ENCODE measurements at places on chromosomes 13 and 19. TPM values are rescaled to one million over a fixed set of nuclear protein-coding genes. Genes with fewer than 3 reads are reported as not detected.

HSPB6 gene
- 713 TPM for total RNA-seq

CGB2 gene
- not detected for total RNA-seq

NCCRP1 gene
- not detected for total RNA-seq

ZNF135 gene
- 4.3 TPM for total RNA-seq

ANKRD24 gene
- total RNA-seq, result 0.99 TPM

LILRB2 gene
- total RNA-seq, result not detected

HPN gene
- not detected for total RNA-seq

MCF2L gene
- 8.0 TPM for total RNA-seq

RABAC1 gene
- total RNA-seq, result 201 TPM

ETFB gene
- 104 TPM for total RNA-seq

LIM2 gene
- not detected for total RNA-seq

TEX29 gene
- not detected for total RNA-seq

ZNF653 gene
- total RNA-seq, result 5.9 TPM

TMTC4 gene
- 19.5 TPM for total RNA-seq

- no peak for DNase-seq
These were observed 109.9 kb downstream of the OLFM4 start for GRCh38 chr13:53138376-53139036.

DNA sequence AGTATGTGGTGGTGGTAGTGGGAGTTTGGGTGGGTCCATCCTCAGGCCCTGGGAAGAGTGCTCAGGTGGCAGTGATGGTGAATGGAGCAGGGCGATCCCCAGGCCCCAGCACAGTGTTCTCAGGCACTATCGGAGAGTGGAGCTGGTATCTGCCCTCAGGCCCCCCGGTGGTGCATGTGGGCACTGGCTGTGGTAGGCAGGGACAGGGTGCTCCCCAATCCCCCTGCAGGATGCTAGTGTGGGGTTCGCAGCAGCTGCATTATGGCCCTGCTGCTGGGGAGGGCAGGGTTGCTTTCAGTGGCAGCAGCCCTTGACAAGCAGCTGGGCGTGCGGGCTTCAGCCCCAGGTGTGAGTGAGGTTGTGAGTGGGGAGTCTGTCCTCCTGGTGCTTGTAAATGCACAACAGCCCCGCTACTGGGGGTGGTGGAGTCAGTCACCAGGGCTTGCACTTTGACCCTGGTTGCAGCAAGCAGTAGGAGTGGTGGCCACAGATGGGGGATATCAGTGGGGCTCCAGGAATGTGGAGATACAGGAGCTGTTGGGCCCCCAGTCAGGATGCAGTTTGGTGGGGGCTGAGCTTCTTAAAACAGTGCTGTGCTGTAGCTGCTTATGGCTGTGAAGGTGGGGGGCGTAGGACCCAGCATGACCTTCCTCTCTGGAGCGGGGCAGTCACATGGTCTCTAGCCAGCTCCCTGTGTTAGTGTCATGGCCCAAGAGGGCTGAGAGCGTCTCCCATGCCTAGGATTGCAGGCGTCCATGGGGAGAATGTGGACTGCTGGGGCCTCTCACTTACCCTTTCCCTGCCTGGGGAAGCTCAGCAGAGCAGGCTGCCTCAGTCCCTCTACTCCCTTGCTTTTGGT is 38.7 kb upstream of the ARHGEF7 start:
- DNase-seq, result no peak

DNA sequence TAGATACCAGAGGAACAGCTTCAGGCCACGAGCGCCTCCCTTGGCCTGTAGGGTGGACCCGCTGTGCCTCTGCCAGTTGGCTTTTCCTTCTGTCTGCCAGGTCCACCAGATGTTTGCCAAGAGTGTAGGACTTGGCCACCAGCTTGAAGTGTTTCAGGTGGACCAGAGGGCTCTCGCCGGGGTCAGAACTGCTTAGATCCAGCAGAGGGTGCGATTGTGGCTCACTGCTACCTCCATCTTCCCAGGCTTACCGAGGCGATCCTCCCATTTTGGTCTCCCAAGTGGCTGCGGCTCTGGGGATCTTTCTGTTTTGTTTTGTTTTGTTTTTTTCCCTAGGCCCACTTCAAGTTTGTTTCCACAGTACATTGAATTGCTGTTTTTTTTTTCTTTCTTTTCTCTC is 23.0 kb upstream of the ZNF730 start:
- no peak for DNase-seq

- peak; percentile 71 for DNase-seq
These were observed 749 bp downstream of the GATAD2A start for GRCh38 chr19:19405971-19406877.

DNA sequence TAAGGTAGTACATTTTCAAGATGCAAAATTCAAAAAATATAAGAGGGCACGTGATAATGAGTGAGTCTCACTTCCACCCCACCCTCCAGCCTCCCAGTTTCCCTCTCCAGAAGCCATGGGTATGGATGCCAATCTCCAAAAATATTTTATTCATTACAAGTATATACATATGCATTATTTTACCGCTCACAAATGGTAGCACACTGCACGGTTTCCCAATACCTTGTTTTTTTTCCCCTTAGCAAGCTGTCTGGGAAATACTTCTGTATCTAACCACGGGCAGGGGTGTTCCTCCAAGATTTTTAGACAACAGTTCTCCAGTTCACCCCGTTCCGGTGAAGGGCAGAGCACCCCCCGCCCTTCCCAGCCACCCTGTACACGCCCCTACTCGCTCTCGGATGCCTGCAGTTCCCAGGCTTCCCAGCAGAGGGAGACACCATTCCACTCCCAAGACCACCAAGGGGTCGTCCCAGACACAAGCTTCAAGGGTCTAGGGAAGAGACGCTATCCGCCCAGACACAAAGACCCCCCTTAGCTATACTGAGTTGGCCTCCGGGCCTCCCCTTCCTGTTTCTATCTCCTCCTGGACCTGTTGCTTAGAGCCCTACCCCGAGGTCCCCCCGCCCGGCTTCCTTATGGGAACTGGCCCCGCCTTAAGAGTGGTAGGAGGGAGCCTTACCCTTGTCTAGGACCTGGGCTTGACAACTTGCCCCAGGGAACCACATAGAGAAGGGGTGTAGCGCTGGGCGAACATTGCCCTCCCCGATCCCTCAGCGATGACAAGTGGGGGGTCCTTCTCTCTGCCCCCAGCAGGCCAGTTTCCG is 1.1 kb upstream of the FXYD3 start:
- DNase-seq, result peak; percentile 62

DNA sequence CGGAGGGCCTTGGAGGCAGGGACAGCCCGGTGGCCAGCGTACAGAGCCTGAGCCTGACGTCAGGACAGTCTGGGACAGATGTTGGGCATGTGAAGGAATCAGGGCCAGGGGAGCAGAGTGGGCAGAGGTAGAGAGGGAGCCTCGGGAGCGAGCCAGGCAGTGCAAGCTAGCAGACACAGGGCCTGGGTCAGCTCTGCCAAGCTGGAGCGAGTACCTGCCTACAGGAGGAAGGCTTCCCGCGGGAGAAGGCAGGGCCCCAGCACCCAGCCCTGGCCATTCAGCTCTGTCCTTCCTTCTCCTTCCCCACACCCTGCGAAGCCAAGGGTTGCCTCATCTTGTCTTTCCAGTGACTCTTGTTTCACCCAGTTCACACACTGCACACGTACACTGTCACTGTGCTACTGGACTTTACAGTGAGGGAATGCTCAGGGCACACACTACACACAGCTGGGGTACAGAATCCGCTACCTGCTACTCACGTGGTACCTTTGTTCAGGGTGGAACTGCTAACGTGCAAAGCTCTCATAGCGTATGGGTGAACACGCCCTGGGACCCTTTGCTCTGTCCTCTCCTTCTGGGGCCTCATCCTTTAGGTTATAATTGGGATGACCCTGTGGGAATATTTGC is 9.8 kb upstream of the C1QTNF9 start:
- DNase-seq, result no peak

GRCh38 chr13:44068737-44069136 is 189.0 kb downstream of the LACC1 start:
- DNase-seq, result peak; percentile 39

GRCh38 chr13:24606486-24607170 is 73.6 kb upstream of the ATP12A start:
- no peak for DNase-seq

DNA sequence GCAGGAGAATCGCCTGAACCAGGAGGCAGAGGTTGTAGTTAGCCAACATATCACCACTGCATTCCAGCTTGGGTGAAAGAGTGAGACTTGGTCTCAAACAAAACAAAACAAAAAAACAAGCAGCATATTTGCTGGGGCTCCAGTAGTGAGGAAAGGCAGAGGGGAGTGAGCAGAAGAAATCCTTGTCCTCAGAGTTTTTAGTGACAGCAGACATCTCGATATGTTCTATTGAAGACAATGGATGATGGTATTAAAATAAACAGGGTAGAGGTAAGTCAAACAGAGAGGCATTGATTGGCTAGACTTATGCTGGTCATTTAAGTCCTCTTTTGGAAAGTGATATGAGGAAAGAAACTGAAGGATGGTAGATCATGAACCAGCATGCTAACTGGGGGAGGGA is 19.0 kb downstream of the NLRP7 start:
- no peak for DNase-seq

DNA sequence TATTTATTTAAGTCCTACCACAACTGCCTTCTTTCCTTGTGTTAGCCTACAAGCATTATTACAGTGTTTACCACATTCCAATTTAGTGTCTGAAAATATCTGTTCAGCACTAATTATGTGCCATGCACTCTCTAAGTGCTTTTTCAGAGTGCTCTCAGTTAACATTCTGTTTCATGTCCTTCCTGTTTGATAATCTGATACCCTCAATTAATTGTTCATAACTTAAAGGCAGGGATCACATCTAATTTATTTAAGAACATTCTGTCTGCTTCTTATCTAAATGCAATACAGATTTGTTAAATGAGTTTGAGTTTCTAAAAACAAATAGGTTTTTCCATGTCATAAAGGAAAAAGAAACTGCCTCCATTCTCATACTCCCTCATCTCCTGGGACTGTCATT is 649.6 kb upstream of the ATXN8OS start:
- DNase-seq, result no peak

GRCh38 chr19:40210889-40211288 is 7.3 kb downstream of the TTC9B start:
- DNase-seq, result no peak

- DNase-seq, result peak; percentile 1
These were observed 3.7 kb upstream of the SMIM17 start for GRCh38 chr19:56639217-56639616.

DNA sequence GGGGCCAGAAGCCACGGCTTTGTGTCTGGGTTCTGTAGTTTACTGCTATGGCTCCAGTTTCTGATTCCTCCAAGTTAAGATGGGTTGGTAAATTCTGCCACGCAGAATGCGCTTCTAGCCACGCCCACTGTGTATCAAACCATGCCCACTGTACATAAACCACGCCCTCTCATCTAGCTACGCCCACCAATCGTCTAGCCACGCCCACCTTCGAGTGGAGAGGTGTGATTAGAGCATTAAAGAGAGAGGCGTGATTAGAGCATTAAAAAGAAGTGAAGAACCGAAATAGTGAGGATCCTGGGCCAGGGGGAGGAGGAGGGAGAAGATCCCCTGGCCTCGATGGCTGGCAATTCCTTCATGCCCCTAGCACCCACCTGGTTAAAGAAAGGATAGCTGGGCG is 43.7 kb upstream of the ADGRE5 start:
- DNase-seq, result peak; percentile 10

DNA sequence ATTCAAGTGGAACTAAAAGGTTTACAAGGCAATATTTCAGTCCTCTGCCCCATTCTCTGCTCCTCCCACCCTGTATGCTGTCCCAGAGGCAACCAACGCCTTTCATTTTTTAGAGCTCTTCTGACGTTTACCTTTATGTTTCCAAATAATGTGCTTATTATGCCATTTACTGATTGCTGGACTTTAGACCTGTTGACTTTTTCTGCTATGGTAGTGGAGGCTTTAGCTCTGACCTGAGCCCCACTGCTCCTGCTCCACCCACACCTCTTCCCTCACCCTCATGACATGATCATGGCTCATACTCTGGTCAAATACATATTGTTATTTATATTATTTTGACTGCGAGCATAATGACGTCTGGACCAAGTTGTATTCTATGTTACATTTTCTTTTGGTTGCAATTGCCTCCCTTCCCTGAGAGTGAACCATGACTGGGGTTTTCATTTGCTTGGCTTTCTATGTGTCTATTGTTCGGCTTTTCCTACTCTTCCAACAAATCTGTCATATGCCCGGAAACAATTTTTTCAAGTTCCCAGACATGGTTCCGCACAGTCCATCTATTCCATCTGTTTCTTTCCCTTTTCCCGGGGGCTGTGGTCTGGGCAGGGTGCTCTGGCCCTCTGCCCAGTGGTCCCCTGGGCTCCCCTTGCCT is 31.4 kb upstream of the GJB6 start:
- no peak for DNase-seq

GRCh38 chr13:35990196-35990595 is 141.0 kb downstream of the DCLK1 start:
- DNase-seq, result no peak

- DNase-seq, result no peak
These were observed 215.7 kb downstream of the KATNAL1 start for GRCh38 chr13:30091691-30092090.

GRCh38 chr13:73825143-73825542 is 309.1 kb downstream of the KLF12 start:
- no peak for DNase-seq

DNA sequence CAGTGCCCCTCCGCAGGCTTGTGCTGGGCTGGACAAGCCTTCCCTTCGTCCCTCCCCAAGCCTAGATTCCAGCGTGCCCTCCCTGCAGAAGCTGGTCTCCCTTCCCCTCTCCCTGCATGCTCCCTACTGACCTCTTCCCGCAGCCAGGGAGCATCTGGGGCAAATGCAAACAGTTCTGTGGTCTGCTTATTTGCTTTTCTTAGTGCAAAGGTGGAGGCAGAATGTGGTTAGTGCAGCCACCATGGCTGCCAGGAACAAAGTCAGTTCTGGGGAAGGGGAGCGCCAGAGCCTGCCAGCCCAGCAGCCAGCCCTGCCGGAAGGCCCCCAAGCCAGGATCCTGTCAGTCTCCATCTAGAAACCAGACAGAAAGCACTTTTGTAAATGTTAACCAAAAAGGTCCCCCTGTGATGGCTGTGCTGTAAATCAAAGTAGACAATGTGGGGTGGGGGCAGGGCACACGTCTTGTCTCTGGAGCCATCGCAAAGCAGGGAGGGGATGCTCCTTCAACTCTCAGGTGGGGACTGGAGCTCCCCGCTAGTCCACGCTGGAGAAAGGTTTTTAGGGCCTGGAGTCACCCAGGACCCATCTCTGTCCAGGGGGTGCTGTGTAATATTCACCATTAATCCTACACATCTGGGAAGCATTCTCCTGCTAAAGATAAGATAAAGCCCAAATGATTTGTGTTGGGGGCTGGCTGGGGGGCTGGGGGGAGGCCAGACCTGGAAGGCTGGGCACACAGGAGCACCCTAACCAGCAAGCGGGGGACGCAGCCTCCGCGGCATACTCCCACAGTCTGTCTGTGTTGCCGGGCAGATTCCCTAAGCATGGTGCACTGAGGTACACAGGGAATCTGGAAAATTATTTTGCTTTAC is 30.9 kb downstream of the SERP2 start:
- no peak for DNase-seq
